Activated CD8-positive, alpha-beta memory T cell treated with anti-CD3 and anti-CD28 coated beads for 1 hour (primary cell): ENCODE measurements at places on chromosomes 16 and 17.
A peak's percentile ranks its signal among the peaks of the same experiment; 100 is the strongest.

DNA sequence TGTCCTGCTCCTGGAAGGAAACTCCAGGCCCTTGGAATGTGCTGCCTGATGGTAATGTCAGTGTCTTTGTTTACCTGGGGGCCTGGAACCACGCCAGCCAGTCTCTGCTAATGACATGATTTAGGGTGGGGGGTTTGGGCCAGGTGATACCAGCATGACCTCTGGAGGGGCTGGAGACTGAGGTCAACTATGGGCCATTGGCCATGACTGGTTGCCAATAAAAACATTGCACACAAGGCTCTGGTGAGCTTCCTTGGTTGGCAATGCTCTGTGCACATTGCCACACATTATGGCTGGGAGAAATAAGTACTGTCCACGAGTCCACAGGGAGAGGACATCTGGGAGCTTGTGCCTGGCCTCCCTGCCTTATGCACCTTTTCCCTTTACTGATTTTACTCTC is 52.5 kb downstream of the LITAF start:
- no peak for DNase-seq

DNA sequence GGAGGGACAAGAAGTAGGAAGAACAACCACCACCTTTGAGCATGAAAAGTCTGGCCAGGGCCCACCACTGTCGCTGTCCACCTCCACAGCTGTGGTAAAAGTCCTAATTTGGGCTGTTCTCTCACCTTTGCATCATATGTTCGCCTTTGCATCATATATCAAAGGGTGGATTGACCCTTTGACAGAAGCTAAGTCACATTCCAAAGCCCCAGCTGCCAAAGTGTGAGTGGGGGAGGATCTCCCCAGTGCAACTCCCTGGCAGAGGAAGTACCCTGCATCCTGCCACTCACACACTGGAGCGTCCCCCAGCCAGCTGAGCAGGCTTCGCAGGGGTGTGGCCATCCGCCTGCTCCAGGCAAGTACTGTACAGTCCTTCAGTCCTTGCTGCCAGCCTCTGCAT is 12.7 kb upstream of the SPECC1 start:
- no peak for DNase-seq

- DNase-seq, result no peak
These were observed 33.0 kb upstream of the TMC5 start for GRCh38 chr16:19384656-19385055.

GRCh38 chr17:1897105-1897656 is 67.4 kb downstream of the RPA1 start:
- DNase-seq, result no peak

GRCh38 chr17:752620-753219 is 656 bp upstream of the GEMIN4 start:
- DNase-seq, result peak; percentile 3
